KG1 (cell line): ENCODE measurements at places on chromosomes 2 and 18.

- no peak for DNase-seq
These were observed 78.9 kb downstream of the NRXN1 start for GRCh38 chr2:50953021-50953420.

DNA sequence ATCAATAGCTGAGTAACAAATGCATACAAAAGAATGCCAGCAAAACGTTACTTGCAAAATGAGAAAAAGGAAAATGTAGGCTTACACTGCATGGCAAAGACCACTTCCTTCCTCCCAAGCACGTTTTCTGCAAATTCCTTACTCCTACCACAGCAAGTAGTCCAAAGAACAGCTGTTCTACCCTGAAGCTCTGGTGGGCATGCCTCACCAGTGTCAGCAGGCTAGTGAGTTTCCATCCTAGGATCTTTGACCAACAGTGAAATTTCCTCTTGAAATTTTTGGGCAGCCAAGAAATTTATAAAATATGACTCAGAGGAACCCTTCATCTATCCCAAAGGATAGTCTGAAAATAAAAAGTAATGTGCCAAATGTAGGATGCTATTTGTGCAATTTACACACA, 123.9 kb downstream of the ZNF532 start:
- DNase-seq: no peak

- DNase-seq: no peak
These were observed 39.4 kb downstream of the HRH4 start for GRCh38 chr18:24499814-24500213.

DNA sequence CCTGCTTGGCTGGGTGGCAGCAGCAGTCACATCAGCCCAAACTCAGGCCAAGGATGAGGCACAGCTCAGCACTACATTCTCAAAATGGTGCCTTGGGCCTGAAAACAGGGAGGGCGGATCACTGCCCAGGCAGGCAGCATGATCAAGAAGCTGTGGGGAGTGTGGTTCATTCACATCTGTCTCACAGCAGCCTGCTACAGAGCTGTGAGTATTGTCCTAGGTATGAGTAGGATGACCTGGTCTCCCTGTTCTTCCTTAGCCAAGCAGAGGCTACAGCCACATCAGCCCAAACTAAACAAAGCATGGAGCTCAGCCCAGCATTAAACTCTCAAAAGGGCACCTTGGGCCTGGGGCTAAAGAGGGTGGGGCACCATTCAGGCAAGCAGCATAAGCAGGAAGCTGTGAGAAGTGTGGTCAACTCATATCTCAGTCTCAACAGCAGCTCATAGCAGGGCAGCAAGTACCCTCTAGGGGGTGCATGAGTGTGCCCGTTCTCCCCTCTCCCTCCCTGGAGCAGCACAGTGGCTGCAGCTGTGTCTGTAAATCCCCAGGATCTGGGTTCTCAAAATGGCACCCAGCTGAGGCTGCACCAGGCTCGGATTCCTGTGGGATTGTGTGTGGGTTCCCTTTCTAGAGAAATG, 139.6 kb downstream of the TRABD2A start:
- no peak for DNase-seq

- no peak for DNase-seq
These were observed 127.1 kb upstream of the TANK start for GRCh38 chr2:161033059-161033660.

DNA sequence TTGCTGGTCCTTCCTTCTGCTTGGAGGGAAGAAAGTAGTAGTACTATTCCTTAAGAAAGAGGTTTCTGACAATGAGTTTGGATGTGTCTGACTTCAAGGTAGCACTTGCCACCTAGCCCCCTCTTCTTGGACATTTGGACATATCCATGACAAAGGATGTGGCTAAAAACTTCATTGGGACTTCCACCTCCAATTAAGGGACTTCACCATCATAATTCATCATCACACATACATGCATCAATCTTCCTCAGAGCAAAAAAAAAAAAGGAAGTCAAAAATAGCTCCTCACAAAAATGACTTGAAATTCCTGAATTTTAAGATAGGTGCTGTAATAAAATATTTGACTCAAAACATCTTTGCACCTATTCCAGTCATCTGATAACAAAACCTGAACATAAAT, 23.4 kb upstream of the PEX13 start:
- DNase-seq: no peak

DNA sequence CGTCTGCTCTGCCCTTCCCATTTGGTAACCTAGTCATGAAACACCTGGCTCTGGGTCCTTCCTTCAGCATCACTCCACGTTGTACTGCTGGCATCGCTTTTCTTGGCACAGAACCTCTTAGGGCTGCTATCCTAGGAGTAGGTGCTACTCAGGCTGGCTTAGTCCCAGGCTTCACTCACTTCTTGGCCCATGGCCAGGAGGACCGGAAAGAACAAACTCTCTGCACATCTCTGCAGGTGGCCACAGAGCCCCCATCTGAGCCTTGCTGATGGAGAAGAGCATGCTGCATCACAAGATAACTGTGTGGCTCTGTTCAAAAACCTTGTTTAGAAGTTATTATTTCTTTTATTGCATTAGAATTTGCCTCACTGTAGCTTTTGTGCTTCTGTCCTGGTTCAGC, 447.2 kb upstream of the TNP1 start:
- no peak for DNase-seq

DNA sequence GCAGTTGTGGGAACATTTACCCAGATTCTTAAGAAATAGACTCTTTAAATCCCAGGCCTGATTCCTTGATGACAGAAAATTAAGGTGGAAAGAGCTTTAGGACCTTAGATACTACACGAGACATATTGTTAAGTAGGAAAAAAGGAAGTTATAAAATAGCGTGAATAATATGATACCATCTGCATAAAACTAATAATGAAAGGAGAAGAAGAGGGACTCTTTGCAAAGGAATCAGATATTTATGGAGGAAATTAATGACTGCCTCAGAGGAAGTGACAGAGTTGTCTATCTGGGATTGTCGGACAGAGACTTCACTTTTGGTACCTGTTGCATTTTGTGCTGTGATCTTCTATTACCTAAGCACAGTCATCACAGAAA, 20.8 kb downstream of the APCDD1 start:
- no peak for DNase-seq

- DNase-seq: no peak
These were observed 56.8 kb downstream of the SH3BP4 start for GRCh38 chr2:235008584-235009044.

DNA sequence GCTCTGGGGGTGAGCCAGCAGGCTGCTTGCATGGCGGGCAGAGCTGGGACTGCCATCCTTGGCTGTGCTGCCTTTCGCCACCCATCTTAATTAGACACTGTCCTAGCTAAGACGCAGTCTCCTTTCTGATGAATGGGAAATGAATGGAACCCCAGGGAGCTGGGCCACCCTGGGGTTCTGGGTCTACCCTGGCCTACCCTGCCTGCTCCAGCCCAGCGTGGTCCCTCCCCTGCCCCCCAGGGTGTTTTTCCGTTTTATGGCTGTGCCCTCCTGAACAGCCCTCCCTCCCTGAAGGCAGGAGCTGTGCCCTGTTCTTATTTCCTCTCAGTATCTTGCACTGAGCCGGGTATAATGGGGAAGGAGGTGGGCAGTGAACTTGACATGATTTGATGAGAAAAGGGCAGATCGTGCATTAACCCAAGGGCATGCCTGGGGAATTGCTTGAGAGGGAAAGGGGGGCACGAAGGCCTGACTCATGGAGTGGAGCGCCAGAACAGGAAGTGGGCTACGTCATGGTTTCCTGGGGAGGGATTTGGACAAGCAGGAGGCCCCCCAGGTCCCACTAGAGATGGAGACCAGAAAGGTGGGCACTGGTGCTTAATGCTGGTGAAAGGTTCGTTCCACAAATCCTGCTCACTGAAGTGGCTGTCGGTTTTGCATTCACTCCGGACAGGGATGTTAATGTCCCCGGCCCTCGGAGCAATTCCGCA, 165.0 kb downstream of the KLHL29 start:
- DNase-seq: no peak

DNA sequence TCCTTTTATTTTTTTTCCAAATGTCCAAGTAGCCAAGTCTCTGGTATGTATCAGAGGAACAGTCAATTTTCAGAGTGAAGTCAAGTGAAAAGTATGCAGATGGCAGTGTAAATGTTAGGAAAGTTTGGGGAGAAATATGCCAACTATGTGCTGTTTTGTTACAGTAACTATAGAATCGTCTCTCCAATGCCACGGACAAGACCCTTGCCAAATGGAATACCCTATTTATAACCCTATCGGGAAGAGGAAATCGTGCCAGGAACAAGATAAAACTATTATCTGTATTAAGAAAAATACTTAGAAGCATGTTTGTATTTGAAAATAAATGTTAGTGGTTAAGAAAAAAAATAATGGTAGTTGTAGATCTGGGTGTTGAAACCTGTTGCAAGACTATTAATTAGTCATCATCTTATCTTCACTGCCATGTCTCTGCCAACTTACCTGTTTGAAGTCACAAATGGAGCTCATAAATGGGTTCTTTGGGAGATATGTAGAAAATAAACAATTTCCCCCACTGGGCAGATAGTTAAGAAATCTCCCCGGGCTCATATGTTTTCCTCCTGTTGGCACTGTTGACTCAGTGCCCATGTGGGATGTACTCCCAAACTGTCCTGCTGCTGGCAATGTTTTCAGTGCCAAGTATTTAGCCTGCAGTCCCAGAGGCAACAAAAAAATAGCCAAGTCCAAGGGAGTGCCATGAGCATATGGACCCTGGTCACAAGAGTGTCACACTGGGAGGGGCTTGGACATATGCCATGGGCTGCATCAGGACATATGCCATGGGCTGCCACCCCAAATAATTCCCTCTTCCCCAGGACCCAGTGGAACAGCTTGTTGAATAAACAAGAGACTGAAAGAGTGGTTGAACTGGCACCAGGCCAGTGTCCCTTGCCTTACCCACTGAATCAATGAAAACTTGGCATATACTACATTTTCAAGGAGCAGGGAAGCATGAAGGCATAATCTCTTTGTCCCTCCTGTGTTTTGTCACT, 366.9 kb downstream of the OSR1 start:
- DNase-seq: no peak

DNA sequence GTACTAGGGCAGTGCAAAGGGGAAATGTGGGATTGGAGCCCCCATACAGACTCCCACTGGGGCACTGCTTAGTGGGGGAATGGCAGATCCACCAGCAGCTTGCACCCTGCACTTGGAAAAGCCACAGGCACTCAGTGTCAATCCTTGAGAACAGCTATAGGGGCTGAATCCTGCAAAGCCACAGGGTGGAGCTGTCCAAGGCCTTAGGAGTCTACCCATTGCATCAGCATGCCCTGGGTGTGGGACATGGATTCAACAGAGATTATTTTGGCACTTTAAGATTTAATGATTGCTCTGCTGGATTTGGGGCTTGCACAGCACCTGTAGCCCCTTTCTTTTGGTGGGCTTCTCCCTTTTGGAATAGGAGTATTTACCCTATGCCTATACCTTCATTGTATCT, 8.6 kb upstream of the ZNF24 start:
- DNase-seq: no peak

DNA sequence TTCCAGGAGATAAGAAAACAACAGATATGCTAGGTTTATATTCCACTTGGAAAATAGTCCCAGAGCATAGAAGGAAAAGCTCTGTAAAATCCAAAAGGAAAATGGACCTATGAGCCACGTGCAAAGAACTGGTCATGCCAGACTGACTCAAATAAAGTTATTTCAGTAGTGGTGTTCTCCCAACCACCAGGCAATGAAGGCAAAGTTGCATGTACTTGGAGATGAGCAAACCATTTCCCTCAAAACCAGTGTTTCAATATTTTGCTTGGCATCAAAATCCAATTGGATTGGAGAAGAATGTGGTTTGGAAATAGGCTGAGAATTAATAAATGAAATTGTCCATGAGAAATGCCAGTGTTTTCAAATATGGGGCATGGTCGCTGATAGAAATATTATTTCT, 237.5 kb downstream of the ICOS start:
- DNase-seq: no peak

GRCh38 chr2:230326453-230327417, at the start of gene SP140L:
Gene SP140L (plus strand): TSS chr2:230327193. CDS start chr2:230327270, 77 bp downstream.
- peak; percentile 47 for DNase-seq

DNA sequence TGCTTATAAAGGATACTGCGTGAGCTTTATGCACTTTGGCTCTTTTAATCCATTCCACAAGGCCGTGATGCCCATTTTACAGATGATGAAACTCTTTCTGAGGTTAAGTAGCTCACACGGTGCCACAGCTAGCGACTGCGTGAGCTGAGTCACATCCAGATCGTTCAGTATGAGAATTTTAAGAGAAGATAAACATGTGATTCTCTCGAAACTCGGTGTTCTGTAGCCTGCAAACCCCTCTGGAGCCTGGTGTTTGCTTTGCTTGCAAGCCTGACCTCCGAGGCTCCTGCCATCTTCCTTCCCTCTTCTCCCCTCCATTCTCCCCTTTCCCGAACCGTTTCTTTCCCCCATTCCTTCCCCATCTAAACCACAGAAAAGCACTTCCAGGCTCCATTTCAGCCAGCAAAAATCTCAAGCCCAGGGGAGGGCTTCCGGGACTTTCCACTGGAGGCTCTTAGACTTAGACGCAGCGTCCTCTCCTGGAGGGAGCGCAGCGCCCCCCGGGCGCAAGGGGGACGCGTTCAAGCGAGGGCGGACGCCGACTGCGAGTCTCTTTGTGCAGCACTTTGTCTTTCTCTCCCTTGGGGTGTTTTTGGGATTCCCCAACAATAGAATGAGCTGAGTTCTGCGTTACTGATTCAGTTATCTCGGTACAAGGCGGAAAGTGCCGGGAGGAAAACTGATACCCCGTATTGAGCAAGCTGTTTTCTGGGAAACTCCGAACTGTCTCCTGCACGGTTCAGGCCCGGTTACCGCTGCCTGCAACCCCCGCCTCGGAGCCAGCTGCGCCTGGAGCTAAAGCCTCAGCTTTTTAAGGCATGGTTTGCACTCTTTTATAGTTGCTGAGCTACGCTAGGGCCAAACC, 38.0 kb downstream of the CYP1B1 start:
- no peak for DNase-seq

DNA sequence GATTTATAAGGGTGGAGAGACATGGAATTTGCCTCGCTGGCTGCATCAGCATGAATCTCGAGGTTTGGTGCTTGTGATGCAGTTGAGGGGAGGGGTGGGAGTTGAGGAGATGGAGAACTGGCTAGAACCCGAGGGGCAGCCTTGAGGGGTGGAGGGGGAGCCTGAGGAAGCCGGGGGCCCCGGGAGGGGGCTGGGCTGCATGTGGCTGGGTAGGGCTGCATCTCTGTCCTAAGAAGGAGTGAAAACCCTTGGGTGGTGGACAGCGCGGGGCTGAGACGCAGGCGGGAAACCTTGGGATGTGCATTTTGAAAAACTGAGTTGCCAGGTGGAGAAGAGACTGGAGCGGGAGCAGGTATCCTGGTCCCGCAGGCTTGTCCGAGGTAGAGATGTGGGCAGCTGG, 64.2 kb downstream of the SNTG2 start:
- no peak for DNase-seq

GRCh38 chr2:34105006-34105767, 506.1 kb upstream of the FAM98A start:
- DNase-seq: no peak
